ENCODE measurements at places on chromosomes 7 and 10. TPM values are rescaled to one million over a fixed set of nuclear protein-coding genes. Genes with fewer than 3 reads are reported as not detected.

GRCh38 chr7:34596887-34597286 is 61.1 kb upstream of the NPSR1 start:
- no peak for DNase-seq

- DNase-seq = no peak
These were observed 84.8 kb downstream of the FAM53B start for GRCh38 chr10:124659380-124659779.

DNA sequence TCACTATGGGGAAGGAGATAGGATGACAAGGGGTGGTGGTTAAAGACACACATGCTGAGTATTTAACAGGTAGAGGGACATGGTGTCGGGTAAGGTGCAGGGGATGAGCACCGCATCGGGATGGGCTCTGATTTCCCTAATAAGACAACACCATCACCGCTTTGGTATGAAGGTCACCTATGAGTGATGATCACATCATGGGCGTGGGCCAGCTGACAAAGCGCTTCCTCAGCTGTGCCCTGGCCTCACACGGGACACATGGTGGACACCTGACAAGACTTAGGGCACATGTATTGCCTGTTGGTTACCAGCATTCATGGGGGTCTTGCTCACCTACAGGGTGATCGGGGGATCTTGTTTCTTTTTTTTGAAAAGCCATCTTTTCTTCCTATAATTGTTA is 12.8 kb downstream of the C7orf57 start:
- no peak for DNase-seq

GRCh38 chr7:126843336-126843735 is 409.4 kb downstream of the GRM8 start:
- no peak for DNase-seq

- no peak for DNase-seq
These were observed 10.2 kb downstream of the PFKP start for GRCh38 chr10:3077509-3077908.

DNA sequence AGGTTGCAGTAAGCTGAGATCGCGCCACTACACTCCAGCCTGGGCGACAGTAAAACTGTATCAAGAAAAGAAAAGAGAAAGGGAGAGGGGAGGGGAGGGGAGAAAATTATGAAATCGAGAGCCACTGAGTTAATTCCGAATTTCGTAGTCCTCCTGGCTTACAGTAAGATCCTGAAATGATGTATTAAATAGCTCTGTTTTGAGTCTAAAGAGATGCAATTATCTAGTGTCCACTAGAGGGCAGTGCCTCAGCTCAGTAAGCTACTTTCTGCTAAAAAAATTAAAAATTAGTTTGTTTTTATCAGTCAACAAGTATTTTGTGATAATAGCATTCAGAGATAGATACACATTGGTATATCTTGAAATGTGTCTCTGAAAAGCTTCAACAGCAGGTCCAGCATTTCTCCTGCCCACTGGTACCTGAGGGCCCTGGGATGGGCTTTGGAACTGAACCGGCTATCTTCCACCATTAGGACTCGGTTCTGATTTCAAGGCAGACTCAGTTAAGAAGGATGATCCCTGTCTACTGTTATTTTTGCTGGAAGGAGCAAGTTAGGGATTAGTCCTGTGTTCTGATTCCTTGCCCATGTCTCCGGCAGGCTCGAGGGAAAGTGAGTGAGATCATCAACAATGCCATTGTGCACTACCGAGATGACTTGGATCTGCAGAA is 19.5 kb downstream of the TSPAN33 start:
- DNase-seq = no peak

DNA sequence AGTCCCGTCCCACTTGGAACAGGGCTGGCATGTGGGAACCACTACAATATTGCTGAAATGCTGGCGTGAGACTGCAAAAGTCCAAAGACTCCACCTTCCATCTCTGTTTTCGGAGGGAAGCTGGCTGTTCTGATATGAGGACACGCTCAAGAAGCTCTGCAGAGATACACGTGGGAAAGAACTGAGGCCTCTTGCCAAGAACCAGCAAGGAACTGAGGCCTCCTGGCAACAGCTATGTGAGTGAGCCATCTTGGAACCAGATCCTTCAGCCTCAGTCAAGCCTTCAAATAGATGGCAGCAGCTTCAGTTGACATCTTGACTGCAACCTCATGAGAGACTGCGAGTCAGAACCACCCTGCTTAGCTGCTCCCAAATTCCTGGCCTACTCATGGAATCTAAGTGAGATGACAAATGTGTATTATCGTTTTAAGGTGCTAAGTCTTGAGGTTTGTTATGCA is 30.8 kb downstream of the SGMS1 start:
- DNase-seq = no peak

- no peak for DNase-seq
These were observed 9.0 kb downstream of the SPOCK2 start for GRCh38 chr10:72079356-72079755.

DNA sequence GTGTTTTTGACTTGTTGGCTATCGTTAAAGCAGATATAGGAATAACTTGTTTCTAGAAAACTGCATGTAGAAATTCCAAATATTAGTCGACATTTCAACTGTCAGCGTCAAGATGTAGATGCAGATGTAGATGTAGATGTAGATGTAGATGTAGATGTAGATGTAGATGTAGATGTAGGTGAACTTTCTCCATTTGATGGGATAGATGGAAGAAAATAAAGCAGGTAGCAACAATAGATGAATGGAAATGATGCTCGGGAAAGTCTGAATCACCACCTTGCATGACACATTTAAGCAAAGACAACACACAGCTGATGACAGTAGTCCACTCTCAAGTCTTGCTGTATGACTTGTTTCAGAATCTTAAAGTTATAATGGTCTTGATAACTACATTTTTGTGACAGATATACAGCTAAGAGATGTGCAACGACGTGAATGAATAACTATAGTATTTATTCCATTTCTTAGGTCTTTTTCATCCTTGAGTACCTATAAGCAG is 53.5 kb downstream of the SND1 start:
- no peak for DNase-seq

GRCh38 chr7:100687751-100688300 is 6.2 kb downstream of the GIGYF1 start:
- peak; percentile 78 for DNase-seq

DNA sequence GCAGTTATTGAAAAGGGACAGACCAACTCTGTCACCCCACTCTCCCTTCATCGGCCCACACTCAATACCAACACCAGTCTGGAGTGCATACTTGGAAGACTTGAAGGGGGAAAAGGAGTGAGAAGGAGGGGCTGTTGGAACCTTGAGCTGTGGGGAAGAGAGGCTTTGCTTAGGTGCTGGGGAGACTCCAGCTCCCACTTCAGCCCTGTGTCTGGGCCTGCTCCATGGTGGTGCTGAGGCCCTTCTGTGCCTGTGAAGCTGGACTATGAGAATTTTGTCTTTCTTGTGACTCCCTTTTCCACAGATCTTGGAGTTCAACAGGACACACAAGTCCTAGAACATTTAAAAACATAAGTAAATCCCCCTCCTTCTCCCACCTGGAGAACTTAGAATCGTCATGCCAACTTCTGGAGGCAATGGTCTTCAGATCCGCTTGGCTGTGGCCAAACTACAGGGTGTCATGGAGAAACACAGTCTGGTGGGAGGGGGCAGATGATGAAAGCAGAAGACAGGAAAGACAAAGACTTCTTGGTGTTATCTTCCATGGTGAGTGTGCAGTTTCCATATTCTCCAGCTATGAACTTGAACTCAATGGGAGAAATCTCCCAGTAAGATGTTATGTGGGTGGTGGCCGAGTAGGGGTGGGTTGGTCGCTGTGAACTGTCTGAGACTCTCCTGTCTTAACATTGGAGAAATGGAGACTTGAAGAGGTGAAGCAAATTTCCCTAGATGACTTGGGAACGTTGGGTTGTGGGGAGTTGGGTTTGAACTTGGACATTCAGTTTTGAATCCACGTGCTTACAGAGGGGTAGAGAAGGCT is 18.4 kb upstream of the GIMAP8 start:
- no peak for DNase-seq

GRCh38 chr10:124384172-124384571 is 34.6 kb downstream of the OAT start:
- DNase-seq = no peak

- peak; percentile 86 for DNase-seq
These were observed 12.0 kb downstream of the IFRD1 start for GRCh38 chr7:112462236-112462635.

DNA sequence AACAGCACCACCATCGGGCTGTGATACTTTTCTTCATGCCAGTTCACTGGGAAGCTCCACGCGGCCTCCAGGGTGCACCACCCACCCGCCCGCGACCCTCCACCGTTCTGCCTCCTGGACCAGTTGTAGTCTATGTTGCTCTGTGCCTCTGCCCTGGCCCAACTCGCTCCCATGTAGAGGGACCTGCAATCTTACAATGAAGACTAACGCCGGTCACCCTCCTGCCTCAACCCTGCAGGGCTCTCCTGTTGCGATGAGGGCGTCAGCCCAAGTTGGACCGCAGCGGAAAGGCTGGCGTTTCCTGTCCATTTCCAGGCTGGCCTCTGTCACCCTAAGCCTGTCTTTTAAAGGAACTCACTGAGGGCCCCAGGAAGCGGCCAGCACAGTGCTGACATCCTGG is 34.9 kb downstream of the IL15RA start:
- peak; percentile 77 for DNase-seq

DNA sequence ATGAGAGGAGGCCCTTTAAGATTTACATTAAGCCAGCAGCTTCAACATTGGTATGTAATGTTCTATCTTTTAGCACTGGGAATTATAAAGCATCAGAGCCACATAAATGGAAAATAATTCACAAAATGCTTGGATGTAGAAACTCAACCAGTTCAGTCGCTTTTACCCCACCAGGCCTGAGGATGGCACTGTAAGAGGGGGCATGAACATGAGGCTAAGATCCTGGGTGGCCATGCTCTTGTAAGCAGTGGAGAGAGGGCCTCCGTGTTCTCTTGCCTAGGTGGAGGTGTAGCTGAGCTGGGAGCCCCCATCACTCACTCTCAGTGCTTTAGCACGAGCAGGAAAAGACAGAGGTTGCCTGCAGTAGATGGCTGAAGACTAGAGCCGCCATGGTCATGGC is 238.8 kb downstream of the FANK1 start:
- DNase-seq = no peak

- DNase-seq = no peak
These were observed 1059.8 kb downstream of the LRMDA start for GRCh38 chr10:76491216-76491615.

GRCh38 chr10:12191715-12192114 is 4.0 kb downstream of the NUDT5 start:
- DNase-seq = no peak

- no peak for DNase-seq
These were observed 11.8 kb downstream of the TOMM7 start for GRCh38 chr7:22810843-22811242.

GRCh38 chr7:67654642-67655041 is 658.0 kb downstream of the TYW1 start:
- no peak for DNase-seq

DNA sequence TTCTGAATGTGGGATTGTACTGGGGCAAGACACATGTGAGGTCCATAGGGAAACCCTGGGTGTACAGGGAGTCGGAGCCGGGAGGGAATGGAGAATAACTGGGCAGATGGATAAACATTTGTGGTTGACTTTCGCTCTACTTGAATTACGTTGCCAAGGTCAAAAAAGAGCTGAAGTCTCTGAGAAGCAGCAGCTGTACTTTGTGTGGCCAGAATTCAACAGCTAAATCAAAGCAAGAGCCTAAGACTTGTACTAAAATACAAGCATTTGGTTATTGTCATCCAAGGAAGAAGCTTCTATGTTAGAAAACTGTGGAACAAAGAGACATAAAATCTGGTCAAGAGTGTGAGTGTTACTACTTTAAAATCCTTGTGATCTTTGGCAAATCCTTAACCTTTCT is 457.2 kb downstream of the ARL4A start:
- DNase-seq = no peak

- DNase-seq = no peak
These were observed 283.9 kb downstream of the SDHAF3 start for GRCh38 chr7:97401398-97401797.

DNA sequence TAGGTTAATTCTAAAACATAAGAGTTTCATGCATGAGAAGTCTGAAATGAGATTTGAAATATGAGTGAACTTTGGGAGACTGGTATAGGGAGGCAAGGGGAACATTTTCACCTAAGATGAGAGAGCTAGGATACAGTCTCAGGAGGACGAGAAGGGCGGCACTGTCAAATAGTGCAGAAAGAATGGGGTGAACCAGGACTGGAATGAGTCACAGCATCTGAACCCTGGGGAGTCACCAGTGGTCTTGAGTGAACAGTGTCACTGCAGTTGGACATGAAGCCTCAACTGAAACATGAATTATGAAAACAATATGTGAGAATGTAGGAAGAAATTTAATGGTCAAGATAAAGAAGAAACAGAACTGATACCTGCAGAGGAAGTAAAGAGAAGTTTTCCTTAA is 33.8 kb downstream of the GNG11 start:
- no peak for DNase-seq

GRCh38 chr7:130927564-130927963 is 193.6 kb upstream of the KLF14 start:
- no peak for DNase-seq

DNA sequence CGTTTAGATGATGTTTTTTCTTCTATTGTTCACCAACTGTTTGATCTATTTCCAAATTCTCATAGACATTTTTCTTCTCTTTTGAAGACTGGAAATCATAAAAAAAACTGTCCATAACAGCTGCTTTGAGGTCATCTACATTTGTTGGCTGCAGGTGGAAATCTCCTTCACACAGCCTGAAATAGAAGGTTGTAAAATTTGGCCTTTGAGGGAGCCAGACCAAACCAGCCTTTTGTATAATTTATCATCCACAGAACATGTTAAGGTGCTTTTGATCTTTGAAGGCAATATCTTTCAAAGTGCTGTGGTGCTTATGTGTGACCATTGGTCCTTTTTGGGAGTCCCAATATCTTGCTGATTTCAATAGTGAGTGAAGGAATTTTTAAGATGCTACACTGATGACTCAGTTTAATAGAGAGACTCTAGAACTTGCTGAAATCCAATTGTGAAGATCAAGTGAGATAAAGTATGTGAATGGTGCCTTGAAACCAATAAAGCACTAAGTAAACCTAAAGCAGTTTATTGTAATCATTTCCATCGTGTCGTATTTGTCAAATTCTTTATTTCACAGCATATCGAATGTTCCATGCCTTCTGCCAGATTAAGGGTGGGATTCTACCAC is 5.4 kb downstream of the FERD3L start:
- DNase-seq = no peak

GRCh38 chr7:94088560-94088959 is 84.4 kb upstream of the BET1 start:
- DNase-seq = no peak

- DNase-seq = no peak
These were observed 179.6 kb downstream of the TCERG1L start for GRCh38 chr10:131131726-131132591.

- no peak for DNase-seq
These were observed 191.9 kb downstream of the ETV1 start for GRCh38 chr7:13797545-13797944.

TSC22D4 gene
- polyA plus RNA-seq = 11.2 TPM

PNLIPRP3 gene
- polyA plus RNA-seq = not detected

WEE2 gene
- 0.03 TPM for polyA plus RNA-seq

GHRHR gene
- polyA plus RNA-seq = 0.68 TPM

FHIP2A gene
- 8.1 TPM for polyA plus RNA-seq

ANXA8 gene
- polyA plus RNA-seq = 0.56 TPM

ELN gene
- 107 TPM for polyA plus RNA-seq

ADRB1 gene
- polyA plus RNA-seq = 0.13 TPM

GHITM gene
- polyA plus RNA-seq = 77.3 TPM

MKRN1 gene
- 49.4 TPM for polyA plus RNA-seq
